ENCODE measurements at places on chromosomes 1 and 21. TPM values are rescaled to one million over a fixed set of nuclear protein-coding genes. Genes with fewer than 3 reads are reported as not detected.

The TMEM269 gene
- 0.03 TPM for total RNA-seq

The MECR gene
- total RNA-seq: 41.2 TPM

The ADAMTS5 gene
- 0.15 TPM for total RNA-seq

The RNU1-2 gene
- total RNA-seq: under 0.01 TPM

The IRF6 gene
- 0.04 TPM for total RNA-seq

The KRTAP22-2 gene
- total RNA-seq: not detected
